ENCODE measurements at places on chromosomes 1 and 21.

DNA sequence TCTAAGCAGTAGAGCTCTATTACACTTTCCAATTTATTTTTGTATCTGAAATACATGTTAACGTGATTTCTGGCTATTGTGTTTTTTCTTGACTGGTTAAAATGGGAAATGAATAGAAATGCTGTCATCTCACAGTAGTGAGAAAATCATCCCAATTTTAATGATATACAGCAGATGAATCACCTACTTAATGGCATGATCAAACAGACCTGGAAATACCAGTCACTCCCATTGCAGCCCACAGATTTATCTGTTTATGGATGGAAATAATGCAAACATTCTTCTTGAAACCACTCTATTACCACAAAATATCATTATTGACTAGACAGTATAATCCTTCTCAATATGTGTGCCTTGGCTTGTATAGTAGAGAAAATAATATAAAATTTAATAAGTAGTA is 497.8 kb upstream of the ADAMTS5 start:
- DNase-seq, result no peak

DNA sequence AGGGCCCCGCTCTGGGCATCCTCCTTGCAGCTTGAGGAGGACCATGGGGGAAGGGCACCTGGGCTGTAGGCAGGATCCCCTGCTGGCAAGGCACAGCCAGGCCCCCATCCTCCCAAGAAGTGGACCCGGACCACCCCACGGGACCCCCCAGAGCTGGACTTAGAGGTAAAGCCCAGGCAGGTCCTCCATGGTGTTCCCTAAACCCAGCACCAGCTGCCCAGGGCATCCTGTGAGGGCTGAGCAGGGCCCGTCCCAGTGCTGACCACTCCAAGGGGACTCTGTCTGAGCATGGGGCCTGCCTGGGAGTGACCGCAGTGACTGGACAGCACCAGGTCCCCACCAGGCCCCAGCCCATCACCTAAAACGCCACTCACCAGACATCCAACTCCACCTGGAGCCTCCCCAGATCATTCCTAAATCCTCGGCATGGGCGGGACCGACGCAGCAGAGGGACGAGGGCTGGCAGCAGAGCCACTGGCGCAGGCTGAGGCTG is 21.3 kb downstream of the COL6A2 start:
- DNase-seq, result no peak

DNA sequence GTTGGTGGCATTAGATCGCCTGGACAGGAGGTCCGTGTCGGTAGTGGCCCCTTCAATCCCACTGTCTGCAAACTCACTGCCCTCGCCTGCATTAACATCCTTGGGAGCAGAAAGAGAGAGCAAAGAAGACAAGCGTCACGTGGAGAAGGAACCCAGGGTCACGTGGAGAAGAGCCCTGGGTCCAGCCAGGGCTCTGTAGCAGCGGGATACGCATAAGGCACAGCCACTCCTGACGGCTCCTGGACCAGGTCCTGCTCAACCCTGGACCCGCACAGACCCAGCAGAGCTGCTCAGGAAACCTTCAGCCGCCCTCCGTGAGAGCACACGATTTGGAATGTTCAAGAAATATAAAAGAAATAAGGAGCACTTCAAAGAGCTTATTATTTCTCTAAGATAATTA is 92.0 kb downstream of the TIAM1 start:
- no peak for DNase-seq

DNA sequence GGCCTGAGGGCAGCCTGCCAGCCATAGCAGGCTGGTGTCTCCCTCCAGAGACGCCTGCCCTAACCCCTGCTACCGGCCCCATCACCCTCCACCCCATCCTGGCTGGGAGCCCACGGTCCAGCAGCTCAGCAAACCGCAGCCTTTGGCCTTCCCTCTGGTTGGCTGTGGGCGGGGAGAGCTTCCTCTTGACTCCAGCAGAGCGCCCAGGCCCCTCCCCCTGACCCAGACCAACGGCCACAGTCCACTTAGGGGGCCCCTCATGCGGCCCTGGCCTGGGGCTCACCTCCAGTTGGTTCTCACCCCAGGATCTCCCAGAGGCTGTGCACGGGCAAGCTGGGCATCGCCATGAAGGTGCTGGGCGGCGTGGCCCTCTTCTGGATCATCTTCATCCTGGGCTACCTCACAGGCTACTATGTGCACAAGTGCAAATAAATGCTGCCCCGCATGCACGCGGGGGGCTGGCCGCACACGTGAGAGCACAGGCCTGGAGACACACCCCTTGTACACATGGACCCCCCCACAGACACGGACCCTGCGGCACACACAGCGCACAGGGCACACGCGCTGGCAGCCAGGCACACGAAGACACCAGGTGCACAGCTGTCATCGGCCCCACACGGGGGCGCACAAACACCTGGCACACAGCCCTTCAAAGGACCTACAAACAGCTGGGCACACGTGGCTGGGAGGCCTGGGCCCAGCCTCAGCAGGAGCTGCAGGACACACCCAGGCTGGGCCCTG is 3.1 kb downstream of the SMIM1 start:
- no peak for DNase-seq

- no peak for DNase-seq
These were observed 10.9 kb downstream of the MORC3 start for GRCh38 chr21:36330904-36331303.

DNA sequence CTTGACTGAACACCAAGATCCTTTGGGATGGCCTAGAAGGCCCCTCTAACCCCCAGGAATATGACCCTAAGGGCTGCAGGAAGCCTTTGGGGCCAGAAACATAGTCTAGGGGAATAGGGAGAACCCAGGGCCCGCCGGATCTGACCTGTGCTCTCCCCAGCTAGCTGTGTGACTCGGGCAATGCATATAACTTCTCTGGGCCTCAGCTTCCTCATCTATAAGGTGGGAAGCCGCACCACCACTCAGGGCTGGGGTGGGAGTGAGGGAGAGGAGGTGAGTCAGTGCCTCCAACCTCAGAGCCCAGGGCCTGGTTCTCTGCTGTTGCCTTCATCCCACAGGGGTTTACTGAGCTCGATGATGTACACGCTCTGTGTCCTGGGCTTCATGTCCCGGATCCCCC is 434.4 kb downstream of the PTPRU start:
- no peak for DNase-seq

DNA sequence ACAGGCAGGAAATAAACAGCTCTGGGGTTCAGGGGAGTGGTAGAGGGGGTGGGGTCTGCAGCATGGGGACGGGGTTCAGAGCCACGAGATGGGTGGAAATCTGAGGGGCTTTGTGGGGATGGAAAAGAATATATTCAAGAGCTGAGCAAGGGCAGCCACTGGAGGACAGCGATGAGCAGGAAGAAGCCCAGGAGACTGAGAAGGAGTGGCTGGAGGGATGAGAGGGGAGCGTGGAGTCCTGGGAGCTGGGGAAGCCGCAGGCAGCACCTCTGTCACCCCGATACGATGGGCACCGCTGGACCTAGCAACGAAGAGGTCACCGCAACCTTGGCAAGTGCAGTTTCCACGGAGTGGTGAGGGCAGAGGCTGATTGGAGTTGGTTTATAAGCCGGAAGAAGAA is 10.0 kb upstream of the KCNAB2 start:
- no peak for DNase-seq

DNA sequence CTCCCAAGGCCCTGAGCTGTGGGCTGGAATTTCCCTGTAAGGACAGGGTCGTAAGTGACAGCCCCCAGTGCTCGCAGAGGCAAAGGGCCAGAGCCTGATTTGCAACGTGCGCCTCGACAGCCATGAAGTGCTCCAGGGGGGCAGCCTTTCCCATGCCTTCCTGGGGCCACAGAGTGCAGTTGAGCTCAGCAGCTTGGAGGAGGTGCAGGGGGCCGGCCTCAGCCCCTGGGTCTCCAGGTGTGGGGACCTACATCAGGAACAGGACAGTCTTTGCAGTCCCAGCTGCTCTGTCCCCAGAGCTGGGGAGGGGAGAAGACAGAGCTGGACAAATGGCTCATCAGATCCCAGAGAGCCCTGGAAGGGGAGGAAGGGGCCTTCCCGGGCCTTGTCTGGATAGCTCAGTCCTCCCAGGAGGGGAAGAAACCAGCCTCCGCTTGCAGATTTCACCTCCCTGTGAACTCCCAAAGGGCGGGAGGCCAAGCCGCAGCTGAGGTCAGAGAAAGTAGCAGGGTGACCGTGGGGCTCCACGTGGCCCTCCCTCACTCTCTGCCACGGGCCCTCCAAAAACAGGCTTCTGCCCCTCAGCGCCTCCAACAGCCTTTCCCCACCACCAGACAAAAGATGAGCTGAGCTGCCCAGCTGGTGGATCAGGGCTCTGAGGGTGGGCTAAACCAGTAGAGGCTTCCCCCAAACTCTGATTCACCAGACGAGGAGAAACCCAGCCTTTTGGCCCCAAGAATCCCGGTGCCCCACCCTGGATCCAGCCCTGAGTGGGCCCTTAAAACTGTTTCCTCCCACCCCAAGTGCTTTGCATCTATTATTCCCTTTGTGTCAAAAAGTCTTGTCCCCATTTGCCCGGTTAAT is 76.5 kb downstream of the DHRS3 start:
- DNase-seq, result no peak

- no peak for DNase-seq
These were observed 287.5 kb downstream of the LRRIQ3 start for GRCh38 chr1:73910466-73910865.

- peak; percentile 9 for DNase-seq
These were observed 919 bp downstream of the CTSS start for GRCh38 chr1:150764617-150765101.

DNA sequence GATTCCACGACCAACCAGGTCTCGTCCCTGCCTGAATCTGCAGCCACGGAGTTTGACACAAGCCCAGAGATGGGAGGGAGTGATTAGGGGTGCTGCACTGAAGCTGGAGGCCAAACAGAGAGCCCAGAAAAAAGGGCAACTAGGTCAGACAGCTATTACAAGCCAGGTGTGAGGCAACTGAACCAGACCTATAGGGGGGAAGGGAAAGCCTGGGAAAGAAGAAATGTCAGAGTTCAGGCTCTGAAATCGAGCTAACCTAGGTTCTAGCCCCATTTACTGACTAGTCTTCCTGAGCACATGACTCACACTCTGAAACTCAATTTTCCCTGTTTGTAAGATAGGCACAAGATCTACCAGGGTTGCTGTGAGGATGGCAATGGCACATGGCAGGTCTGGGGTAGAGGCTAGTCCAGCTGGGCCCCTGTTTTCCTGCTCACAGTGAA is 1.7 kb downstream of the DHCR24 start:
- DNase-seq, result no peak

DNA sequence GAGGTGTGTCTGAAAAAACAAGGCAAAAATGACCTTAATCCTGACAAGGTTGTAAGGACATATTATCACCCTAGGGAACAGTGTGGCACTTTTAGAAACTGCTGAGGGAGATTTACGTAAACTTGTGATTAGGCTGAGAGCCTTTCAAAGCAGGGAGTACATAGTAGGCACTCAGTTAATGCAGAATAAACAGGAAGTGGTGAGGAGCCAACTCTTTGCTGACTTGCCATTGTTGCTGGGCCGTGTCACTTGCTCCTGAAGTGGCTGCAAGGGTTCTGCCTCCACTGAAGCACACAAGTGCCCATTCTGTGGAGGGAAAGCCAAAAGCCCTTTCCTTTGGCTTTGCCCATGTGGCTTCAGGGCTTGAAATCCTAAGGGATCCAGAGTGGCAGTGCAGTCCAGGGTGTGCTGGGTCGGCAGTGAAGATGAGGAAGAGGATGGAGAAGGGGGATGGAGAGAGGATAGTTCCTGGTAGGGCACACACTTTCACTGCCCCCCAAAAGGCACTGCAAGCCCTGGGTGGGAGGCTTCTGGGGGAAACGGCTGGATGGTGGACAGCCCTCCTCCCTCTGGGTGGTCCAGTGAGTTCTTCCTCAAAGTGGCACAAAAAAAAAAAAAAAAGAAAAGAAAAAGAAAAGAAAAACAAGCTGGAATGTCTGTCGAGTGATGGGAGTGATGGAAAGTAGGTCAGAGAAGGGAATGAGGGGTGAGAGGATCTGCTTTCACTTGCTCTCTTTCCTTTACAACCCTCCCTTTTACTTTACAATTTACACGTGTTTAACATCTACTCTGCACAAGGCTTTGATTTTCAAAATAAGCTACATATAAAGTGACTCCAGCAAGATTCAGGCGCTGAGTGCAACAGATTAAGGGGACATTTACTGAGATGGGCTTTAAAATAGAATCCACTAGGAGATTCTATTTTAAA is 13.7 kb upstream of the RHEX start:
- no peak for DNase-seq

- no peak for DNase-seq
These were observed 56.8 kb upstream of the LYST start for GRCh38 chr1:235923466-235924021.

GRCh38 chr1:115105831-115106230 is 16.5 kb upstream of the TSPAN2 start:
- no peak for DNase-seq

DNA sequence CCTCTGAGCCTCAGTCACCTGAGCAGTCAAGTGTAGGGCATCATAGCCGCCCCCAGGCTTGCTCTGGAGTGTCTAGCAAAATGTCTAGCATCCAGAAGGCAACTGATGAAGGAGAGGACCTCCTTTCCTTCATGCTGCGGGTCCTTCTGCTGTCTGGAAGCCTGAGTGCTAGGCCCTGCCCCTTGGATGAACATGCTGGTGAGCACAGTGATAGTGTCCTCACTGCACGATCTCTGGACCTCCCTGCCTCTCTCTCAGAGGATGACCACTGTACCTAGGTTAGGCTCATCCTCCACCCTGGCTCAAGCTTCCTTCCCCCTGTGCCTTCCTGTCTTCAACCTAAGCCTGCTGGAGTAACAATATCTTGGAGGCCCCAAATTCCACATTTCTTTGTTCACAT is 128.6 kb downstream of the TENT5C start:
- no peak for DNase-seq

GRCh38 chr1:110235834-110236682 is 25.9 kb downstream of the KCNC4 start:
- DNase-seq, result no peak

- no peak for DNase-seq
These were observed 21.9 kb upstream of the OVAAL start for GRCh38 chr1:180536821-180537372.

GRCh38 chr1:213251972-213252371 is 200.9 kb downstream of the RPS6KC1 start:
- no peak for DNase-seq

DNA sequence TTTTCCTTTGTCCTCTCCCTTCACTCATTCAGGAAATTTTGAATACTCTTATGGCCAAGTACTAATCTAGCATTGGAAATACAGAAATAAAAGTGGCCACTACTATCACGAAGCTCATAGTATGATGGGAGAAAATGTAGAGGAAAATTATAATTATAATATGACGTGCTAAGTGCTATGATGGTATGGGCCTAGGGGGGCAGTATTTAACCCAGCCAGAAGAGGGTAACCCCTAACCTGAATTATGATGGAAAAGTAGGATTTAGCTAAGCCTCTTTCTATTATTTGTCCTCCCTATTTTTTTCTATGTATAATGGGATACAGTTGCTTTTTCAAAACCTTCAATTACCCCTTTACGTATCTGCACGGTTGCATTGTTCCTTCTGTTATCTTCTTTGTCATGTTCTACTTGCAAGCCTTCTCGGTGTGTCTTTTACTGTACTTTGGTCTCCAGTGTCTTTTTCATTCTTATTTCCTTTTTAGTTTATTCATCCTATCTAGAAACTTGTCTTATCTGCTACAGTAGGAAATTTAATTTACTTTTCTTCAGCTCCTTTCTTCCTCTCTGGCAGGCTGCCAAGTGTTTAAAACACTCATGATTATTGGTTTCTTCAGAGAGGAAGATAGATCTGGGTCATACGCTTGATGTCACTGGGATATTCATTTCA is 88.8 kb upstream of the GPR52 start:
- DNase-seq, result no peak

All from smooth muscle cell of the brain vasculature (primary cell).